ENCODE measurements at places on chromosomes 3 and 15.

DNA sequence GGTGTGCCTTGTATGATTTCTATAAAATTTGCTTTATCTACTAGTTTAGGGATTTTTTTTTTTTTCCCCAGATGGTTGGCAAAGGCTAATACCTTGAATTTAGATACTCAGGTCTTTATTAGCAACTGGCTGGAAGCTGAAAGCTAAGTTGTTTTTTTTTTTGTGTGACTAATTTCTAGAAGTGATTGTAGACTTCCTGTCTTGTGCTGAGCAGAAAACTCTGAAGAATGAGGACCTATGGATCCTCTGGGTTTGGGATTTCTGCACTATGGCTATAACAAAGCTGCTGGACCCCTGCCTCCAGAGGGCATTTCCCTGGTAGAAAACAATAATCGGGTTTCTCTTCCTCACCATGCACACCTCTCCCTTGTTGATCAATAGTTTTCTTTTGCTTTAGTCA, 10.0 kb downstream of the ARIH2 start:
- DNase-seq: no peak

DNA sequence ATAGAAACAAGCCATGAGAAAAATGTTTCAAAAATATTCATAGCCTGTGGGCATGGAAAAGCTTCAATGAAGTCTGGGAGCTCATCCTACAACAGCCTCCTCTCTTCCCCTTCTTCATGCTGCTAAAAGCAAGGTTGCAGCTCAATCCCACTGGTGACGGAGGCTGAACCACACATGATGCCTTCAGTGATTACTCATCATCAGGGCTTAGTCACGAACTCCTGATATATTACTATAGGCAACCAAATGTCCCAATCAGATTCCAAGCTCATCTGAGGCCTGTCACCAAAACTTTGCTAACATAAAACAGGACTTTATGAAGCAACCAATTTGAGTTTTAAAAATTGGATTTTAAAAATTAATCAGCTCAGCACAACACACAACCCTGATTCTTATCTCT, 24.0 kb upstream of the SLC24A5 start:
- no peak for DNase-seq

DNA sequence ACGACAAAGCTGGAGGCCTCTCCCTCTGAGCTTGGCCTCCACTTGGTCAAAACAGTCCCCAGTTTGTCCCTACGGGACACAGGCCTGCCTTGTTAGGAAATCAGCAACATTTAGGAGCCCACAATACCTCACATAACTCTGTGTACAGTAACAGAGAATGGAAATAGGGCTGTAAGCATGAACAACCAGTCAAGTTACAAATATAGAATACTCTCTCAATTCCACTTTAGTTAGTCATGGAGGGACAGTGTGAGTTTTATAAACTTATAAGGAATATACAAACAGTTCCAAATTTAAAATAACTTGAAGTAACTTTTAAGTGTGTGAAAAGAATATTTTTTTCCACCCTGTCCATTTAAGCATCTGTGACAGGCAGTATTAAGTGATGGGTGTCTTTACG, 129.4 kb downstream of the PGPEP1L start:
- DNase-seq: no peak

DNA sequence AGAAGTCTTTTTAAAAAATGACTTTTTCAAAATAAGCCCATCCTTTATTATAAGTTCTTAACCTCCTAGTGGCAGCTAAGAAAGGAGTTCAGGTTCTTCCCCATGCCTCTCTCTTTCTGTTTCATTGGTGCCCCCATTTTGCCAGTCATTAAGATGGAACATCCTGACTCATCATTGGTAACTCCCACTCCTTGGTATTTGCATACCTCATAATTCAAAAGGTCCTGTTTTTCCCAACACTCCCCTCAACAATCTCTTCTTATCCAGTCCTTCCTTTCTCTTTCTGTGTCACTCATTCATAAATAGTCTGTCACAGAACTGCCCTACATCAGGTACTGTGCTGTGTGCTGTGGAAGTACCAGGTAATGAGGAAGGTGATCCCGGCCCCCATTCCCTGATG, 394.0 kb downstream of the FOXP1 start:
- DNase-seq: no peak

DNA sequence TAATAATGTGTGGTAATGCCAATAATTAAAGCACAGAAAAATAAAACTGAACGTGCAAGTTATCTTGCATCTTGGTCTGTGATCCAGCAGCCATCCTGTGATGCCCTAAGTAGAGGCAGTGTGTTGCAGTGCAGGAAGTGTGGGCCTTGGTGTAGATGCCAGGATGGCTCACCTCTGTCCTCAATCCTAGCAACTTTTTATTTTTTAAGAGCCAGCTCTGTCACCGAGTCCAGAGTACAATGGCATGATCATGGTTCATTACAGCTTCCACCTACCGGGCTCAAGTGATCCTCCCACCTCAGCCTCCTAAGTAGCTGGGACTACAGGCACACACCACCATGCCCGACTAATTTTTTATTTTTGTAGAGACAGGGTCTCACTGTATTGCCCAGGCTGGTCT, 7.6 kb downstream of the BAHD1 start:
- no peak for DNase-seq

DNA sequence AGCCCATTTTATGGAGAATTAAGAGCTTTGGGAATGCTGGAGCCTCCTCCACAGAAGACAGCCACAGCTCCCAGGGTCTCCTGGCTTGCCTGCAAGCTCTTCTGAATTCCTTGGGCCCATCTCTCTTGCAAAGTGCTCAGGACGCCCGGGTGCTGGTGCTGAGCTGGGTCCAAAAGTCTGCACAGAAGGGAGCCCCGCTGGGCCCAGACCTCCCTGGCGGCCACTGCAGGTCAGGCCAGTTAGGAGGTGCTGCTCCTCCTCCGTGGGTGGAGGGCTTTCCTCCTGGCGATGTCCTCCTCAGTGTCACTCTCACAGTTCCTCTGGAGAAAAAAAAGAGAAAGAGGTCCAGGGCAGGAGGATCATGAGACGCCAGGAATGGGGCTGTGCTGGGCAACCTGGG, 74.5 kb upstream of the HERC1 start:
- DNase-seq: no peak

DNA sequence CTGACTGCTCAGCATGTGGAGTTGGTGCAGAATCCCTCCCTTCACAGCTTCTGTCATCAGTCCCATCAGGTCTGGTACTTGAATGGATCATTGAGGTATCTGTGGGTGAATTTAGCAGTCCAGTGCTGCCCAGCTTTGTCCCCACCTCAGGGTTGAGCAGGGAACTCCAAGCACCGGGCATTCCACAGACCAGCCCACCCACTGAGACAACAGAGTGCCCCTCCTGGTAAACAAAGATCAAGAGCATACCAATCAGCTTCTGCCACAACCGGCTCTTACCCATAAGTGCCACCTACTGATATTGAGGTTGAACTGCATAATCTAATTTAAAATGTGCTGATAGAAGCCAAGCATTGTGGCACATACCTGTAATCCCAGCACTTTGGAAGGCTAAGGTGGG, 57.1 kb upstream of the FXR1 start:
- no peak for DNase-seq

GRCh38 chr3:174784206-174784934, 74.8 kb upstream of the NAALADL2 start:
- no peak for DNase-seq

DNA sequence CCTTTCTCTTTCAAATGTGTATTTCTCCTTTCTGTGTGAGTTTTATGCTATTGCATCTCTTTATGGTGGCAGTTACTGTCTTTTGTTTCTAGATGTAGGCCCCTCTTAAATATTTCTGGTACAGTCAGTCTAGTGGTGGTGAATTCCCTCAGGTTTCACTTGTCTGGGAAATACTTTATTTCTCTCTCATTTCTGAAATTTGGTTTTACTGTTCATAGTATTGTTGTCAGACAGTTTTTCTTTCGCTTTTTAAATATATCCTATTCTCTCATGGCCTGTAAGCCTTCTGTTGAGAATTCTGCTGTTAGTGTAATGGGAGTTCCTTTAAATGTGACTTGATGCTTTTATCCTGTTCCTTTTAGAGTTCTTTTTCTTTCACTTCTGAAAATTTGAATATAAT, 874.0 kb downstream of the PLOD2 start:
- DNase-seq: no peak

GRCh38 chr3:170010498-170010897, 27.3 kb upstream of the GPR160 start:
- no peak for DNase-seq

DNA sequence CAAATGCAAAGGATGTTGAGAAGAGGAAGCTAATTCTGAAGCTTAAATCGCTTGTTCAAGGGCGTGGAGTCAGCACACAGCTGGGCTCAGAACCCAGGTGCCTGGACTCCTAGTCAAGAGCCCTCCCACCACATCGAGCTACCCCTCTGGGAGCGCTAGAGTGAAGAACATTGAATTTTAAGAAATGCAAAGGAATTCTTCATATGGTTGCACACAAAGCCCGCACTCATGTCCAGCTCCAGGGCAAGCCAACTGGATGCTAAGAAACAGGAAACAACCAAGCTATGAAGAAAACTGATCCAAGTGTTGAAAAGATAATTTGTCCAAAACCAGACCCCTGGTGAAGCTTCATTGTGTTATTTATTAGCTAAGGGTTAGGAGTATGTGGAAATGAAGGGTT, 122.3 kb downstream of the ALDH1A2 start:
- no peak for DNase-seq

GRCh38 chr3:24471486-24471885, 23.2 kb downstream of the THRB start:
- DNase-seq: no peak

- DNase-seq: no peak
Observed at GRCh38 chr3:98558100-98558827, 26.5 kb downstream of the GPR15 start.
